ENCODE measurements at places on chromosomes 16 and 17.

DNA sequence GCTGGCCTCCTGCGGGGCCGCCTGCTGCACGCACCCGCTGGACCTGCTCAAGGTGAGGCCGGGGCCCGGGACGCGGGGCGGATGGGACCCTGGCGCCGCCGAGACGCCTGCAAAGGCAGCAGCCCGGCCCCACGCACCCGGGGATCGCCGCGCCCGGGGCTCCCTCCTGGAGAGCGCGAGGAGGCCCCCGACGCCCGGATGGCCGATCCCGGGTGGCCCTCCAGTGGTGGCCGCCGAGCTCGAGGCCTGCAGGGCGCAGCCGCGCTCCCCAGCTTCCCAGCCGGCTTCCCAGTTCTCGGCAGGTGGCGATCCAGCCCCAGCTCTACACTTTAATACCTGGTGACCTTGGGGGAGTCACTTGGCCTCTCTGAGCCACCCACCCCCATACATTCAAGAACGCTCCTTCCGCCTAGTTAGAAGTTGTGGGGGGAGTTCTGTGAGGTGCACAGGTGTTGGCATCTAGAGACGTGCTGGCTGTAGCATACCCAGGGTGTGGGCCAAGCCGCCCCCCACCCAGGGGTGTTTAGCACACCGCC is 452 bp downstream of the SLC25A10 start:
- DNase-seq: no peak

GRCh38 chr16:2535625-2536013 is 2.2 kb upstream of the PDPK1 start:
- no peak for DNase-seq

DNA sequence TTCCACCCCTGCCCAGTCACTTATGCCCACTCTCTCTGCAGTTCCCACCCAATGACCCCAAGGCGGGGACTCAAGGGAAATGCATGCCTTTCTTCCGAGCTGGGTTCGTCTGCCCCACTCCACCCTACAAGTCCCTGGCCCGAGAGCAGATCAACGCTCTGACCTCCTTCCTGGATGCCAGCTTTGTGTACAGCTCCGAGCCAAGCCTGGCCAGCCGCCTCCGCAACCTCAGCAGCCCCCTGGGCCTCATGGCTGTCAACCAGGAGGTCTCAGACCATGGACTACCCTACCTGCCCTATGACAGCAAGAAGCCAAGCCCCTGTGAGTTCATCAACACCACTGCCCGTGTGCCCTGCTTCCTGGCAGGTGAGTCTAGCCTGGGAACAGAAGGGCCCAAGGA is 13.8 kb downstream of the LPO start:
- DNase-seq: no peak

DNA sequence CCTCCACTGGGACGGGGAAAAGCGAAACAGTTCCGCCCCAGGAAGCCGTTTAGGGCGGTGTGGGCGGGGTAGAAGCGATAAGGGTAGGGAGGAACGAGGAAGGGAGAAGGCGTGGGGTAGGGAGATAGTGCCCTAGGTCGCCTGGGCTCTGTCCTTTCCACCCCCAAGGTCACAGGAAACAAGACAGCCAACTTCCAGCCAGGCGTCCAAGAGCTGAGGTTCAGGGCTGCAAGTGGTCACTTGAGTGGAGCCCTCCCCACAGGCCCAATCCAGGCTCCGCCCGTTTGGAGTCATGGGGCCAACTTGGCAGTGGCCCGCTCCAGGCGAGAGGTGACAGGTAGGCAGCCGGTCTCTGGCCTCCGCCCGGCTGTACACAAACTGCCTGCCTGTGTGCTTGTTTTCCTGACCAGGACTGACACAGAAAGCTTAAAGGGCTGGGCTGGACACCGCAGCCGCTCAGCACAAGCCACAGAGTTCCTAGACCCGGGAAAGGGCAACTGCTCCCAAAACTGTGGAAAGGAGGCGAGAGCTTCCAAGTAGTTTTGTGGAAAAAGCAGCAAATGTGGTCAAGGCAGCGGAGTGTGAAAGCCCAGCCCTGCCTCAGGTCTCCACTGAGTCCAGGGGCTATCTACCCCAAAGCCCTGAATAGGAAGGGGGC is at the start of gene RILP:
TSS of gene RILP (minus strand) at position 23 of the 658 bp plus-strand sequence. CDS start 62 bp downstream, outside the sequence.
- no peak for DNase-seq

DNA sequence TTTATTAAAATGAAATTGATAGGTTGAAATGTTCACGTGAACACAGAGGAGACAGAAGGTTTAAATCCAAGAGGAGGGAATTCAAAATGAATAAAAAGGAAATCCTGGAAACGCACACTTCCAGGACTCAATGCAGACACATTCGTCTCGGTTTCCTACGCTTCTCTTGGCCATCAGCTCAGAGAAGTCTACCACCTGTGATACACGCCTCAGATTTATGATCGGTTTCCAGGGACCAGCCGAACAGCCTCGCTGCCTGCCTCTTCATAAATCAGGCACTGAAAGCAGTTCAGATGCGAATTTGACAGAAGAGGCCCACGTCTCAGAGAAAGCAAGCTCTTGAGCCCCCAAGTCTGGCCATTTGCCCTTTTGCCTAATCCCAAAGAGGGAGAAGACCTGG is 125.5 kb upstream of the IRX3 start:
- DNase-seq: no peak

- DNase-seq: no peak
These were observed 160.4 kb downstream of the ABCC12 start for GRCh38 chr16:47995354-47995753.

DNA sequence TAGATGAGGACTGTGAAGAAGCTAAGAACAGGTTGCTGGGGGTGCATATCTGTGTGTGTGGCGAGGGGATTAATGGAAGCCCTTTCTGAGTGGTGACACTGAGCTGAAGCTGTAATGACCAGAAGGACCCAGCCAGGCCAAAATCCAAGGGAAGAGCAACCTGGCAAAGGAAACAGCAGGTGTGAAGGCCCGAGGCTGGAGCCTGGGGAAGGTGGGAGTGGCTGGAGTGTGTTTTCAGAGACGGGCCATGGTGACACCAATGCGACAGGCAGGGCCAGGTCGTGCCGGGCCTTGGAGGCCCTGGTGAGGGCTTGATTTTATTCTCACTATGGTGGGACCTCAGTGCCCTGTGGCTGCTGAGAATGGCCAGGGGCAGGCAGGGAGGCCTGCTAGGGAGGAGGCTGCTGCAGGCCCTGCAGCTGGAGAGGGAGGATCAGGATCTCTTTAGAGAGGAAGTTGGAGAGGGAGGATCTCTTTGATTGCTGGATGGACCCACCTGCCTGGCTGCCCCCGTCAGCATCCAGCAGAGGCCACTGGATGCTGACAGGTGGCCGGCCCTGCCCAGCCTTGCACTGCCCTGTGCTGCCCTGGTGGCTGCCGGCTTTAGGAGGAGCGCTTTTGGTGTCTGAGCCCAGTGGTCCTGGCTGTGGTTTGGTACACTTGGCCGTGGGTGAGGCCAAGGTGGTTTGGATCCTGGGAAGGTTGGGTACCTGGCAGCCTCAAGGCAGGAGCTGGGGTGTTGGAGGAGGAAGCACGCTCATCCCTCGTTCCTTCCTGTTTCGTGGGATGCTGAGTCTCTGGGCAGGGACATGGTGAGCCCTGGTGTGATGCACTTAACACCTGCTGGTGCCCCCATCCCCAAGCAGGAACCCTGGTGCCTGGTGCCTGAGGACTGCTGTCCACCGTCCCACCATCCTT is 188.3 kb downstream of the SEC14L1 start:
- no peak for DNase-seq

DNA sequence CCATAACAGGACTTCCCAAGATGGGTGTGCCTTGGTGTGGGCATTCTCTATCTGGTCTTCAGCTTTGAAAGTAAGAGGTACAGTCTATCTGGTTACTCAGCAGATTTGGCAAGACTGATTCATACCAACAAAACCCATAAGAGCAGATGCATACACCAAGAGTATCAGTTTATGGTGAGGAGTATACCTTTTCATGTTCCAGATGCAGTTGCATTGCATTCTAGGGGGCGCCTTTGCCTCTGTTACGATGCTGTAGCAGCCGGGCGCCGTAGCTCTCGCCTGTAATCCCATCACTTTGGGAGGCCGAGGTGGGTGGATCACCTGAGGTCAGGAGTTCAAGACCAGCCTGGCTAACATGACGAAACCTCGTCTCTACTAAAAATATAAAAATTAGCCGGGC is 31.1 kb upstream of the CARMIL2 start:
- DNase-seq: no peak

GRCh38 chr16:3121851-3122467 is 9.6 kb downstream of the ZNF205 start:
- DNase-seq: no peak

DNA sequence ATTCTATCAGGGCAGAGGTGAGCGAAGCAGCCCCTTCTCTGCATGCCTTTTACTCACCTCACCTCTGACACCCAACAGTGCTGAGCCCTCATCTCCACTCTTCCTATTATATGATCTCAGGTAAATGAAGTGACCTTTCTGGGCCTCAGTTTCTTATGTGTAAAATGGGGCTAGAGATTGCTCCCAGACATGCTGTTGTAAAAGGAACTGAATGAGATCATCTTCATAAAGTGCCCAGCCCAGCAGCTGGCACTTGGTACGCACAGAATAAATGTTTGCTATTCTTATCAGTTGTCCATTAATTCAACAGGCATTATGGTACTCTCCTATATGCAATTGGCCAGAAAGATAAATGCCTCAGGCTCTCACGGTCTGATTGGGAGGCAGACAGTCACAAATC is 4.5 kb upstream of the GALK1 start:
- no peak for DNase-seq

- DNase-seq: no peak
These were observed 183.5 kb downstream of the PHKB start for GRCh38 chr16:47644661-47645060.

- DNase-seq: no peak
These were observed 20.5 kb downstream of the EFTUD2 start for GRCh38 chr17:44878627-44879221.

DNA sequence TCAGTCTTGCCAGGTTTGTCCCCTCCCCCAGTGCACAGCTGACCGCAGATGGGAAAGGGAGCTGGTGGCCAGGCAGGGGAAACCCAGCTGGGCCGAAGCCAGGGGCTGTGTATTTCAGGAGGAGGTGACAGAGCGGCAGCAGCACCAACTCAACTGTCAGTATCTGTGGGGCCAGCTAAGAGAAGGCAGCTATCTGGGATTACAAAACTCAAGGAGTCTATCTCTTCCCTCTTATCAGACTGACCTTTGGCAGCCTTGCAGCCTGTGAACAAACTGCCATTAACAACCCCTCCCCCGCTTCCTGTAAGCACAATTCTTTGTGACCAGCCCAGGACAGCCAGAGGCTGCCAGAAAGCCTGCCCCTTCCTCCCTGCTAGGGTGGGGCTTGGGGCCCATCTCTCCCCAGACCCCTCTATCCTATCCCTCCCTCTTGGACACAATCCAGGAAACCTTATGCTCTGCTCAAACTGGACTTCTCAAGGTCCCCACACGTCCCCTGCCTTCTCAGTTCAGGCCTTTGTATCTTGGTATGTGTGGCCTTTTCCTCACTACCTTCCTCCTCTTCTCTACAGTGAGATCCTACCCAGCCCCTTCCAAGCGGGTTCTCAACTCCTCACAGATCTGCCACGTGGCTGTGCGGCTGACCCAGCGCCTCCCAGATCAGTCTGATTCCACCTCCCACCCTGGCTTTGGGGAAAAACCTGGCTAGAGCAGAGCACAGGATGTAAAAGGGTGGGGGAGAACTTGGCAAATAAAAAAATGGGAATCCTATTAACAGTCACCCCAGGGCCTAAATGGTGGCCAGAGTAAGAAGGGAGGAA is 10.5 kb downstream of the ST3GAL2 start:
- peak; percentile 68 for DNase-seq

DNA sequence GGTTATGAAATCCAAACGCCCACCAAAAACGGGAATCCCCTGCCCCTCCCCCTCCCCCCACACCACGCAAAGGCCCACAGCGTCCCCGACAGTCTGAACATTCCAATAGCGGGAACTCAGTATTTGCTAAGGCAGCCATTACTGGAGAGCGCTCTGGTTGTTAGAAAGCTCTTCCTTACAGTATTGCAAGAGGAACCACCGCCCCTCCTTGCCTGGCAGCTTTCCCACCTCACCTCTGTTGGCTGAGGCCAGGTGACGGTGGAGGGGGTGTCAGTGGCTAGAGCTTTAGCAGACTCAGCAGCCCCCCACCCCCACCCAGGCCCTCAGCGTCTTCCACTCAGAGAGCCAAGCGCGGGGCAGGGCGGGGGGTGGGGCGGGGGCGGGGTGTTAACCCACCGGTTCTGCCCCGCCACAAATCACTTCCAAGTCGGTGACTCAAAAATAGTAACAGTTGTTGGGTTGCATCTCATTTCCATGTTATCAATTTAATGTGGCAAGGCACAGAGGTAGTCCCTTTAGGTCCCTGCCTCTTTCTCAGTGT is 2.2 kb upstream of the PLEKHH3 start:
- DNase-seq: no peak

- no peak for DNase-seq
These were observed 13.2 kb downstream of the CIAPIN1 start for GRCh38 chr16:57434003-57434402.

GRCh38 chr16:4651827-4652226 is 27.2 kb downstream of the MGRN1 start:
- no peak for DNase-seq

- no peak for DNase-seq
These were observed 20.1 kb downstream of the SIAH1 start for GRCh38 chr16:48365025-48365600.

DNA sequence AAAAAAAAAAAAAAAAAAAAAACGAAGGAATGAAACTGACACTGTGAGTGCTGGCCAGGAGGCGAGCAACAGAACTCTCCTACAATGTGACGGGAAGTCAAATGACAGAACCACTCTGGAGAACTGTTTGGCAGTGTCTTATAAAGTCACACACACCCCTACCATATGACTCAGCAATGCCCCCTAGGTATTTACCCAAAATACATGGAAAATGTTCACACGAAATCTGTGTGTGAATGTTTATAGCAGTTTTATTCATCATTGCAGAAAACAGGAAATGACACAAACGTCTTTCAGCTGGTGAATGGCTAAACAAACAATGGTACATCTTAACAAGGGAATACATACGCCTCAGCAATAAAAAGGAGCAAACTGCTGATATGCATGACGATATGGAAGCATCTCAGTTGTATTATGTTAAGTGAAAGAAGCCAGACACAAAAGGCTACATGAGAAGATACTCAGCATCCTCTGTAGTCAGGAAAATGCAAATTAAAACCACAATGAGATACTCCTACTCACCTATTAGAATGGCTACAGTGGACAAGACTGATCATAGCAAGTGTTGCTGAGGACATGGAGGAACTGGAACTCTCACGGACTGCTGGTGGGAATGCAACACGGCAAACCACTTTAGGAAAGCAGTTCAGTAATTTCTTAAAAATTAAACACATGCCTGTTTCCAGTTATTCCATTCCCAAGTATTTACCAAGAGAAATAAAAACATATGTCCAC is 74.7 kb downstream of the TBC1D16 start:
- DNase-seq: no peak

DNA sequence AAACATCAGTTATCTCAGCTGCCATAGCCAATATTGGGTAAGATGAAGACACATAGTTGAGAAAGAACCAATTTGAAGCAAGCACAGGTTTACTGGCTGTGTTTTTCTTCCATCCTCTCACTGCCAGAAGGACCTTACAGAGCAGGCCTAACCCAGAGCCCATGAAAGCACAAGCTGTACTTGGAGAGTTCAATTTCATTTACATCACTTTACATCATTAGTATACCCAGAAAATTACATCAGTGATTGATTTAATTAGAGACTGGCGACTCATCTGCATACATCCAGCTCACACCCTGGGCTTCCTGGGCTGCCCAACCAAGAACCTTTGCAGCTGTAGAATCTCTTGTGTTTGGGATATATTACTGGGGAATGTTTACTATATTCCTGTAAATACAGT is 23.7 kb downstream of the LRRC36 start:
- no peak for DNase-seq
